Naive B cell (primary cell): ENCODE measurements at places on chromosomes 4 and X. TPM values are rescaled to one million over a fixed set of nuclear protein-coding genes. Genes with fewer than 3 reads are reported as not detected.

- no peak for DNase-seq
These were observed 60.6 kb downstream of the CHRDL1 start for GRCh38 chrX:110734894-110735541.

GRCh38 chr4:185424905-185425646, 688 bp downstream of the UFSP2 start:
- peak; percentile 14 for DNase-seq

GRCh38 chr4:140005699-140006098, 148.3 kb downstream of the MAML3 start:
- DNase-seq: no peak

GRCh38 chr4:182170417-182170935, 72.7 kb upstream of the TENM3 start:
- no peak for DNase-seq

GRCh38 chr4:83217721-83218522, 66.7 kb downstream of the COQ2 start:
- peak; percentile 92 for DNase-seq

GRCh38 chr4:76741663-76742020, 156.3 kb downstream of the SOWAHB start:
- no peak for DNase-seq

- DNase-seq: no peak
These were observed 1005.9 kb upstream of the PABPC4L start for GRCh38 chr4:135207531-135207930.

- peak; percentile 58 for DNase-seq
These were observed 35.9 kb downstream of the ANKRD17 start for GRCh38 chr4:73222466-73223257.

GRCh38 chrX:154597221-154597620, 12.3 kb downstream of the CTAG1A start:
- DNase-seq: no peak

GRCh38 chr4:37008199-37008598, 236.3 kb upstream of the NWD2 start:
- no peak for DNase-seq

DNA sequence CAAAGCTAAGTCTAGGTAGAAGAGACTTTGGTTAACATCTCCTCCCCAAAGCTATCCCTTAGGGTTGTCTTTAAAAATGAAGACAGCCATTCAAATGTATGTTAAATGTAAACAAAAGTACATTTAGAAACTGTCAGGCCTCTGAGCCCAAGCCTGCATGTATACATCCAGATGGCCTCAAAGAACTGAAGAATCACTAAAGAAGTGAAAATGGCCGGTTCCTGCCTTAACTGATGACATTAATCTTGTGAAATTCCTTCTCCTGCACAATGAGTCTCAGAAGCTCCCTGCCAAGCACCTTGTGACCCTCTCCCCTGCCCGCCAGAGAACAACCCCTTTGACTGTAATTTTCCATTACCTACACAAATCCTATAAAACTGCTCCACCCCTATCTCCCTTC, 377.9 kb downstream of the FAM133A start:
- DNase-seq: no peak

DNA sequence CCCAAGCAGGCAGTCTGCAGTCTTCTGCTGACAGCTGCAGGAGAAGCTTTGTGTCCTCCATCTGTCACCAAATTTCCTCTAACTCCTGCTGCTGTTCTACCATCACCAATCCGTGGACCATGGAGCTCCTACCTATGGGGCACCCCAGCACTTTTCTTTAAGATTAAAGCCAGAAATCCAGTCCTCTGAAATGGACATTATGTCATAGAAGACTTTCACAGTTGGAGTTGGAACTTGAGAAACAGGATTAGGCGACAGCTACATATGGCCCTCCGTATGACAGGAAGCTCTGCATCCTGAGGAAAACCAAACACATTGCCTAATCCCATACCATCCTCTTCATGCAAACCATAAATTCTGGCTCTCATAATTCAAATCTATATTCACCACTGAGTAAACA, 470.6 kb upstream of the GALNTL6 start:
- DNase-seq: no peak

GRCh38 chrX:43717161-43717560, 61.1 kb downstream of the MAOA start:
- no peak for DNase-seq

GRCh38 chr4:144399927-144400326, 246.0 kb upstream of the HHIP start:
- no peak for DNase-seq

DNA sequence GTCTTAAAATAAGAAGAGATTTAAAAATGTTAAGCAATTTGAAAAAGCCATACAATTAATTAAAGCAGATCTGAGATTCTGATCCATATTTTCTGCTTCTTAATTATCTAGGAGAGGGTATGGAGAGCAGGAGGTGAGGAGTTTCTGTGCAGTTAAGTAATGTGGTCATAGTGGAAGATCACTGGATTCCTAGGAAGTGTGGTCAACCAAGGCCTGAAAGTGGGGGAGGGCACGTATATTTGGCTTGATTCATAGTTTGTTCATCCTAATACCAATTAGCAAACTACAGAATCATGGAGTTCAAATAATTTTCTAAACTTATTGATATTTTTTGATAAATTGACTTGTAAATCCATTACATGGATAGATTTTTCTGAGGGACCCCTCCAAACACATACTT, 768.3 kb downstream of the RAPGEF2 start:
- DNase-seq: no peak

DNA sequence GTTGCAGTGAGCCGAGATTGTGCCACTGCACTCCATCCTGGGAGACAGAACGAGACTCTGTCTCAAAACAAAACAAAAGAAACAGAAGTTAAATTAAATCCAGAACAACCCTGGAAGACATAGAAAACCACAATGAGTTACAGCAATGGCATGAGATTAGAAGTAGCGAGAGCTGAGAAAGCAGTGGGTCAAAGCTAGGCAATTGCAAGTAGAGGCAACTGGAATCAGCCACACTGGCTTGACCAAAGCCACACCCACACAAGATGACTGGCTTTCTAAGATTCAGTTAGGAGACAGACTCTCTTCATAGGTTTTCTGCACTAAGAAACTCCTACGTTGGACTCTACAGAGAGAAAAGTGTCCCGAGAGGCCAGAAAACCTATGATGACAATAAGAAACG, 443.0 kb downstream of the GPM6A start:
- no peak for DNase-seq

DNA sequence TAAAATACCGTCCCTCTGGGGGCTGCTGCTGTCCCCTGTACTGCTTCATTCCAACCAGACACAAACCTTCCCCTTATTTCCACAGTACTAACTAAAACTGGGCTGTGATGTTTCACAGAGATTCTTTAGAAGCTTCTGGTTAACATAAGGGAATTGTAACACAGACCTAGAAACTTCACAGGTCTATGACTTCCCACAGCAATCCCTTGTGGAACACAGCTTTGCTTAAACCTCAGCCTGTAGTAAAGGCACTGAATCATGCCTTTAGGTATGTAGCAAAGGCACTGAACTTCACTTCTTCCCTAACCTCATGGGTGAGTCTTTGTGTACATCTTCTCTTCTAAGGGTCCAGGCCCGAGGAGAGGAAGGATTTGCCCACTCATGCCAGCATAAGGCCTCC, 49.4 kb downstream of the SPINK2 start:
- no peak for DNase-seq

- DNase-seq: no peak
These were observed 148.0 kb upstream of the SLC7A11 start for GRCh38 chr4:138389976-138390685.

DNA sequence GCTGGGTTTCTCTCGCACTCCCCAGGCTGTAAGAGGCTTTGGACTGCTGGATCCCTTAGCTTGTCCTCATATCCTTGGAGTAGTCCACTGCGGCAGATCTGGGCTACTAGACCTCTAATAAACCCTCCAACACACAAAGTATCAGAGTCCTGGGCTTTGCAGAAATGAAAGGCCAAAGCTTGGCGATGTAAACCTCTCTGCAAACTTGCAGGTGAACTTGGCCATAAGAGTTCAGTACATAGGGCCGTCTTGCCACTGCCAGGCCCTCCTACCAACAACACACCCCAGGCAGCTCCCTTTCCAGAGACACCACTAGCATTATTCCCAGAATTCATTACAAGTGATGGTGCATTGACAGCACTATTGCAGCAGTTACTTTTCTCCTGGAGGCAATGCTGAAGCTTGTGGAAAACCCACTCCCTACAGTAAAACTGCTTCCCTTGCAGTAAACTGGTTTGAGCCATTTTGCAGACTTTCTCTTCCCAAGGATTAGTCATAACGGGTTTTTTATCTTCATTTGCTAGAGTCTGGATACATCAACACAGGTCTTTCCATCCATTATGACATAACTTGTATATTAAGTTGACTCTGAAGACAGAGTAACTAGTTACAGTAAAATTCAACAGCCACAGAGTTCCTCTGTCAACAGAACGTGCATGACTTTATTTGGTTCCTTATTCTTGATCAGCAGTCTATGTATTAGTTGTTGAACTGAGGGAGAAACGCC, 2.4 kb downstream of the ANKRD50 start:
- DNase-seq: no peak

DNA sequence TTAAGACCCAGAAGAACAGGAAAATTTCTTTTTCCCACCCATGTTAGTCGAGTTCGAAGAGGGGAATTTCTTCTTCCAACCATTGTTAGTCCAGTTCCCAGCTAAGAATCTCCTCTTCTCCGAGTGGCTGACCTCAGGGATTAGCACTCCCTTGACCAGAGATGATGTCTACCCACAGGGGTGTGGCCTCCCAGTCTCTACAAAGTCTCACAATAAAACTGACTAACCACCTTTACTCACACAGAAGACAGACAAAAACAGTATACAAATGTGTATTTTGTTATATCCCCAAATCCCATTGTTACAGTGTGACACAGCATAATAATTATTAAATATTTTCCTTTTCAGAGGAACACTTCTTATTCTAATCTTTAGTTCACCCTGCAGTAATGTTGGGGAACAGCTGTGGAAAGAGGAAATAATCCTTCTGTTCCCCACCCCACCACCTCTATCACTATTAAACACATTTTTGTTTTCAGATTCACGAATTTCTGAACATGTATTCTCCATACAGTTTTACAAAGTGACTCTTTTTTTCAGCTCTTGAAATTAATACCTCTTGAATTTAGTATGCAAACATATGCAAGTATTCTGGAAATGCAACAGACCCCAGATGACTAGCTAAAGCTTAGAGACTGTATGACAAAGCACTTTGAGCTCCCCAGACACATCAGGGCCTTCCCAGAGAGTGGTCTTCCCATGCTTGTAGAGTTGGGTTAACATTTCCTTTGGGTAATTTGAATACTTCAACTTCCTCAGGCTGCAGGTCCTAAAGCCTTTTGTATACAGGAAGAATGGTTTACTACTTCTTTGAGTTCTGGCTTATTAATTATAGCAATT, 62.5 kb upstream of the NFKB1 start:
- DNase-seq: no peak

The TEX13B gene
- polyA plus RNA-seq: not detected

The PCDH11X gene
- not detected for polyA plus RNA-seq

The IL21 gene
- polyA plus RNA-seq: not detected

The RTL5 gene
- polyA plus RNA-seq: not detected

The FAM9B gene
- polyA plus RNA-seq: not detected

The GRID2 gene
- polyA plus RNA-seq: not detected

The CXCR3 gene
- 1.6 TPM for polyA plus RNA-seq

The ACE2 gene
- not detected for polyA plus RNA-seq

The STPG2 gene
- not detected for polyA plus RNA-seq
